ENCODE measurements at places on chromosomes 11 and 22. TPM values are rescaled to one million over a fixed set of nuclear protein-coding genes. Genes with fewer than 3 reads are reported as not detected.
A peak's percentile ranks its signal among the peaks of the same experiment; 100 is the strongest.

OR4D6 gene
- not detected for total RNA-seq

CSNK2A3 gene
- 0.72 TPM for total RNA-seq

DKK3 gene
- 24.8 TPM for total RNA-seq

OR51E2 gene
- 0.21 TPM for total RNA-seq

TTC28 gene
- total RNA-seq: 8.3 TPM

LPXN gene
- 1.7 TPM for total RNA-seq

TMPRSS4 gene
- 142 TPM for total RNA-seq

TTC36 gene
- not detected for total RNA-seq

PGM2L1 gene
- total RNA-seq: 1.3 TPM

MMP3 gene
- total RNA-seq: not detected

SYCE3 gene
- total RNA-seq: not detected

THY1 gene
- total RNA-seq: 3.4 TPM

KCNJ11 gene
- 1.5 TPM for total RNA-seq

SERHL2 gene
- total RNA-seq: 5.1 TPM

GRCh38 chr11:117861151-117862018, 15.1 kb downstream of the FXYD6 start:
- no peaks in the 10 kb centered on the region for H3K27me3 ChIP-seq
- no peak overlapping the region for H3K4me3 ChIP-seq

DNA sequence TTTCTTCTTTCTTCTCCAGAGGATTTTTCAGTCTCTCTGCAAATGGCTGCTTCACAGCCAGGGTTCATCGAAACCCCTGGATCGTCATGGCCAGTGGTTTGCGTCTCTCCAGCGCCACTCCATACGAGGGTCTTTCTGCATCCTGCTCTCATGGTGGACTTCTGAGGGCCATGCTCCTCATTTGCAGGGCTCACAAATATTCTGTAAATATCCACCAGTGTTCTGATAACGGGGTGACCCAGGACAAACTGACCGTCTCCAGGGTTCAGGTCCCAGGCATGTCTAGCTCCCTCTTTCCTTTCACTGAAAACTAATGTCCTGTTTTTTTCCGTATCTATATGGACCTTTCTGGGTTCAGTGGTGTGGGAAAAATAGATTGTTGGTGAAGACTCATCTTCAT, 15.7 kb upstream of the VPREB1 start:
- H3K4me1 ChIP-seq: no peaks in the 10 kb centered on the region
- H3K27ac ChIP-seq: no peak overlapping the region
- DNase-seq: no peak
- no peak overlapping the region for H3K4me3 ChIP-seq
- no peaks in the 10 kb centered on the region for H3K36me3 ChIP-seq

- peak overlapping the region; percentile 82 for H3K27ac ChIP-seq
- H3K4me3 ChIP-seq: peak overlapping the region; percentile 74
- peaks cover 61% of the 10 kb centered on the region for H3K27me3 ChIP-seq
- no peak for DNase-seq
- peaks cover 38% of the 10 kb centered on the region for H3K4me1 ChIP-seq
Observed at GRCh38 chr22:37518509-37519267, 527 bp downstream of the CARD10 start.

GRCh38 chr11:73295996-73296318, 12.1 kb upstream of the ARHGEF17 start:
- H3K27ac ChIP-seq: no peak overlapping the region
- H3K27me3 ChIP-seq: no peaks in the 10 kb centered on the region
- no peaks in the 10 kb centered on the region for H3K36me3 ChIP-seq

GRCh38 chr22:49166746-49167145, 660.9 kb downstream of the BRD1 start:
- no peaks in the 10 kb centered on the region for H3K36me3 ChIP-seq
- H3K27ac ChIP-seq: no peak overlapping the region
- H3K27me3 ChIP-seq: no peaks in the 10 kb centered on the region
- no peaks in the 10 kb centered on the region for H3K4me1 ChIP-seq
- DNase-seq: no peak
- no peak overlapping the region for H3K4me3 ChIP-seq

DNA sequence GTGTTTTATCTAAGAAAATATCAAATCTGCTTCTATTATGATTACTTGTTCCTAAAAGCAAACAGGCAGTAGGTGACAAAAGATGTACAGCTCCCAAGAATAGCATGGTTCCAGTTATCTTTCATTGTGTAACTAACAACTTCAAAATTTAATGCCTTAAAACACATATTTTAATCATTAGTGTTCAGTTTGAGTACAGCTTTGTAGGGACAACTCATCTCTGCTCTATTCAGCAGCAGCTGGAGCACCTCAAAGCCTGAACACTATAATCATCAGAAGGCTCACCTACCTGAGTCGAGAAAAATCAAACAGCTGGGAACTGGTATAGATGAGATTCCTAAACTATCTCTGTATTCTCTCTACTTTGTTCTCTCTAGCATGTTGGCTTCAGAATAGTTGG, 24.3 kb upstream of the OR5B12 start:
- no peak for DNase-seq
- no peaks in the 10 kb centered on the region for H3K4me1 ChIP-seq
- H3K4me3 ChIP-seq: no peak overlapping the region
- H3K36me3 ChIP-seq: no peaks in the 10 kb centered on the region

DNA sequence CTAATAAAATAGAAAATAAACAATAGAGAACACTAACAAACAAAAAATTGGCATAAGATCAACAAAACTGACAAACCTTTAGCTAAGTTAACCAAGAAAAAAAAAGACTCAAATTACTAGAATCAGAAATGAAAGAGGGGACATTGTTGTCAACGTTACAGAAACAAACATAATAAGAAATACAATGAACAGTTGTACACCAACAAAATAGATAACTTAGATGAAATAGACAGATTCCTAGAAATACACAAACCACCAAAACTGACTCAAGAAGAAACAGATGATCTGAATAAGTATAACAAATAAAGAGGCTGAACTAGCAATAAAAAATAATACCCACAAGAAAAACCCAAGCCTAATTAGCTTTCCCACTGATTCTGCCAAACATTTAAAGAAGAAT, 34.7 kb upstream of the TMPRSS4 start:
- peaks cover 12% of the 10 kb centered on the region for H3K4me1 ChIP-seq
- no peak for DNase-seq
- no peak overlapping the region for H3K4me3 ChIP-seq
- no peak overlapping the region for H3K27ac ChIP-seq
- H3K36me3 ChIP-seq: no peaks in the 10 kb centered on the region

DNA sequence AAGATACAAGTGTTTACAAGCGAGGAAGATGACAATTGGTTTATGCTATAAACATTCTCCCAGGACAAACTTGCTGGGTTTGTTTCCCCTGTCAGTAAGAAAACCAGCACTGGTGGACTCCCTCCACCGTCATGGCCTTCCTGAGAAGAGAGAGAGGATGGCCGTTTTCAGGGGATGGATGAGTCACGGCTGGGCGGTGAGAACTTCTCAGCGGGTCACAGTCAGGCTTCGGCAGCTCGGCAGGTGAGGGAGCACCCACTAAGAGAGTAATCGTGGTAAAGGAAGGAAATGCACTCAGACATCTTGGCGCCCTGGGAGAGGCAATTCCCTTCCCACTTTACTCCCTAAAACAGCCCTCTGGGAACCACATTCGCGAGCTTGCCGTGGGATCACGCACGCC, 83.9 kb downstream of the NCAM1 start:
- no peaks in the 10 kb centered on the region for H3K27me3 ChIP-seq
- no peak overlapping the region for H3K27ac ChIP-seq
- no peak overlapping the region for H3K4me3 ChIP-seq
- no peaks in the 10 kb centered on the region for H3K36me3 ChIP-seq

GRCh38 chr11:124535552-124536232, 7.8 kb downstream of the OR8B12 start:
- H3K36me3 ChIP-seq: no peaks in the 10 kb centered on the region
- DNase-seq: no peak
- peaks cover 5% of the 10 kb centered on the region for H3K4me1 ChIP-seq
- no peak overlapping the region for H3K27ac ChIP-seq
- H3K4me3 ChIP-seq: no peak overlapping the region

DNA sequence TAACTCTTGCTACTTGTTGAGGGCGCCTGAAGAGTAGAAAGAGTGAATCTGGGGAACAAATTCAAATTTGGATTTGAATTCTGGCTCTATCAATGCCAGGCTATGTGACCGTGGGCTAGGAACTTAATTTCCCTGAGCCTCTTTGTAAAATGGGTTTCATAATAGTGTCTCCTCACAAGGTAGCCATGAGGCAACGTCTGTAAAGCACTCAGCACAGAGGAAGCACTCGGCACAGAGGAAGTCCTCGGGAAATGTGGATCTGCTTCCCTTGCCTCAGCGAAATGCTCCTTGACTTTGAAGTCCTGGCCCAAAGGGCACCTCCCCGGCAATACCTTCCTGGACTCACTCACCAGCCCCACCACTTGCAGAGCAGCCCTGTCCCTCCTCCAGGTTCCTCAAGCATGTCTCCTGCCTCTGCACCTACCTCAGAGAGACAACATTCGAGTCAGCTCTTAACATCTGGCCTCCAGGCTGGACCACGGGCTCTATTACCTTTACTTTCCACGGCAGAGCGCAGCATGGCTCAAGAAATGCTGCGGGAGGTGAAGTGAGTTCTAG, 17.7 kb downstream of the CD6 start:
- H3K4me1 ChIP-seq: peaks cover 15% of the 10 kb centered on the region
- no peaks in the 10 kb centered on the region for H3K27me3 ChIP-seq
- DNase-seq: no peak
- H3K36me3 ChIP-seq: no peaks in the 10 kb centered on the region
- H3K27ac ChIP-seq: no peak overlapping the region

- no peak for DNase-seq
- peak overlapping the region; percentile 91 for H3K27ac ChIP-seq
- no peaks in the 10 kb centered on the region for H3K27me3 ChIP-seq
- no peaks in the 10 kb centered on the region for H3K36me3 ChIP-seq
- H3K4me1 ChIP-seq: peaks cover 45% of the 10 kb centered on the region
Observed at GRCh38 chr22:20530368-20531153, 23.2 kb downstream of the MED15 start.

DNA sequence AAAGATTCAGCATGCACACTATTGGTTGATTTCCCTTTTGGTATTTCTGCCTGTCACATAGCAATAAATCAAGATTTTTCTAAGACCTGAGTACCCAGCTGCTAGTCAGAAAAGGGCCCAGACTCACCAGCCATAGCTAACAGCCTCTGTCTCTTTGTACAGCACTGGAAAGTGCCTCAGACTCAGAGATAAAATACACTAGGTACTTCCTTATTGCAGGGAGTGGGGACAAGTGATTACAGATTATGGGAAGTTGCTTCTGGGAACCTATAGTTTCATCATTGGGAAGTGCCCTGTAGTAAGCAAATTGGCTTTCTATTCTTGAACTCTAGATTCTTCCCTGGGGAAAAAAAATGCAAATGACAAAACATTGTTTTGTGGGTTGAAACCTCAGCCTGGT, at the start of gene CASP5:
CASP5 (minus strand) TSS at position 166 of the 400 bp plus-strand sequence; CDS start at position 134, 32 bp downstream.
- H3K4me3 ChIP-seq: no peak within 1 kb of the TSS
- H3K4me1 ChIP-seq: no peaks in the 10 kb centered on the region
- no peaks in the 10 kb centered on the region for H3K36me3 ChIP-seq
- no peaks in the 10 kb centered on the region for H3K27me3 ChIP-seq
- H3K27ac ChIP-seq: no peak within 1 kb of the TSS
- DNase-seq: no peak

- no peaks in the 10 kb centered on the region for H3K36me3 ChIP-seq
- no peak for DNase-seq
- no peak overlapping the region for H3K27ac ChIP-seq
- no peaks in the 10 kb centered on the region for H3K27me3 ChIP-seq
- no peaks in the 10 kb centered on the region for H3K4me1 ChIP-seq
Observed at GRCh38 chr11:57444362-57445121, 15.8 kb upstream of the RTN4RL2 start.

DNA sequence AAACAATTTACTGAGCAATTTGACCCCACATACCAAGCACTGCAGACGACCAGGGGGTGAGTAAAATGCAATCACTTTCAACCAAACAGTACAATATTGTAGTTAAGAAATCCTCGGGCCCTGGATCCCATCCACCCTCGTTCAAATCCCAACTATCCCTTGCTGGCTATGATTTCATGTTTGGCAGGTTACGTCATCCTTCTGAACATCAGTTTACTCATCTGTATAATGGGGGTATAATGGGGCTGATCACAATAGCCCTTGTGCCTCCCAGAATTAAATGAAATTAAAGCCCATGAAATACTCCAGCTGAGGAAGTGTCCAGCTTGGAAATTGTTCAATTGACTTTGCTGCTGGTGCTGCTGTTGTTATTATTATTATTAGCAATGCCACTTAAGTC, 20.6 kb downstream of the APLNR start:
- no peak for DNase-seq
- no peaks in the 10 kb centered on the region for H3K27me3 ChIP-seq
- no peak overlapping the region for H3K27ac ChIP-seq

DNA sequence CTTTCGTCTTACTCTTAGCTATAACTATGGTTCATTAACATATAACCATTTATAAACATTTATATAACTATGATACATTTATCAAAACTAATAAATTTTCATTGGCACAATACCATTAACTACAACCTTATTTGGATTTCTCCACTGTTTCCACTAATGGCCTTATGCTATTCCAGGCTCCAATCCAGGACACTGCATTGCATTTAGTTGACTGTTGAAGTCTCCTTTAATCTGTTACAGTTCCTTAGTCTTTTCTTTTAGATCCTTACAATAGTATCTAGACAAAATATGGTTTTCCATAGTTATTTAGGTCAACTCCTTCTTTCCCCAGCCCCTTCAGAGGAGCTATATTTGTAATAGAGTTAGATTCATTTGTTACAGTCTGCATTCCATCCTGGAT, 47.2 kb downstream of the CCDC34 start:
- peaks cover 24% of the 10 kb centered on the region for H3K4me1 ChIP-seq
- DNase-seq: no peak
- no peak overlapping the region for H3K4me3 ChIP-seq
- no peak overlapping the region for H3K27ac ChIP-seq
- H3K27me3 ChIP-seq: no peaks in the 10 kb centered on the region

DNA sequence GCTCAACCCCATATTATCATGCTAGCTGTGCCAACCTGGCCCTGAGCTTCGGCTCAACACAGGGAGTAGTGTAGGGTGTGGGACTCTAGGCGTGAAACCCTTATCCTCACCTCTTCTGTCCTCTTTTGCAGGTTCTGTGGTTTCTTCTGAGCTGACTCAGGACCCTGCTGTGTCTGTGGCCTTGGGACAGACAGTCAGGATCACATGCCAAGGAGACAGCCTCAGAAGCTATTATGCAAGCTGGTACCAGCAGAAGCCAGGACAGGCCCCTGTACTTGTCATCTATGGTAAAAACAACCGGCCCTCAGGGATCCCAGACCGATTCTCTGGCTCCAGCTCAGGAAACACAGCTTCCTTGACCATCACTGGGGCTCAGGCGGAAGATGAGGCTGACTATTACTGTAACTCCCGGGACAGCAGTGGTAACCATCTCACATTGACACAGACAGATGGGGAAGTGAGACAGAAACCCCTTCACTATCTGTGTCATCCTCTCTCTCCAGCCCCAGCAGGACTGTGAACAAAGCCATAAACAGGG, 76.4 kb downstream of the GGTLC2 start:
- no peaks in the 10 kb centered on the region for H3K36me3 ChIP-seq
- peak overlapping the region; percentile 74 for H3K27ac ChIP-seq
- H3K4me3 ChIP-seq: no peak overlapping the region
- DNase-seq: no peak
- peaks cover 30% of the 10 kb centered on the region for H3K27me3 ChIP-seq
